Activated CD4-positive, alpha-beta T cell treated with anti-CD3 and anti-CD28 coated beads, Interleukin-2, amount 50 U/mL, for 24 hours (primary cell): ENCODE measurements at places on chromosomes 11 and 22.

- DNase-seq: no peak
These were observed 33.0 kb downstream of the CHID1 start for GRCh38 chr11:877565-877964.

- no peak for DNase-seq
These were observed 4.7 kb downstream of the B3GNT6 start for GRCh38 chr11:77038825-77039326.

DNA sequence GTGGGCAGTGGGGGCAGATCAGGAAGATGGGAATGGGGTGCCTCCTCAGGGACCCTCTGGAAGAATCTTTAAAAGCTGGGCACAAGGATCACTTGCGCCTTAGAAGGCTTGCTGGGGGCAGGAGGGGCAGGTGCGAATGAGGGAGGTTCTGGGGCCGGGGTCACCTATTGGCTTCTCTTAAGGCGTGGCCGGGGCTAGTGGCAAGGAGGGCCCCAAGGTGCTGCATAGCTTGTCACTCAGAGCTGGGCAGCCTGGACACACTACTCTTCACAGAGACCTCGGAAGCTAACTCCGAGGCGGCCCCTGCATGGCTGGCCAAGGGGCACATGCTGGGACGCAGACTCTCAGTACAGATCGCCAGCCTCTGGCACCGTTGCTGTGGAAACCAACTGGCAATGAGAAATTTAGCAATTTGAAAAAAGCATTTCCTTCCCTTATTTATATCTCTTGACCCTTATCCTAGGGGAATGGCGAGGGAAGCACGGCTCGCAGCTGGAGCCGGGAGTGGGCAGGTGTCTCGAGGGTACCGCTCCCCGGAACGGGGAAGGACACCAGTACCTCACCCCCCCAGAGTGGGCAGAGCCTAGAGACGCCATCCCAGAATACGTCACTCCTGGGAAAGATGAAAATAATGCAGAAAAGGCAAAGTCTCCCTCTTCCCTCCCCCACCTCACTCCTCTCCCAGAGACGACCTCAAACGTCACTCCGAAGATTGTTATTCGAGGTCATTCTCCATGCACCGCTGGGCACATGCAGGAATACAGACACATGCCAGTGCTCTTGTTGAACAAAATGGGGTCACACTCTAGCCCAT is 188.1 kb downstream of the CTTN start:
- DNase-seq: no peak

GRCh38 chr11:17117262-17117661 is 39.8 kb upstream of the RPS13 start:
- DNase-seq: no peak

DNA sequence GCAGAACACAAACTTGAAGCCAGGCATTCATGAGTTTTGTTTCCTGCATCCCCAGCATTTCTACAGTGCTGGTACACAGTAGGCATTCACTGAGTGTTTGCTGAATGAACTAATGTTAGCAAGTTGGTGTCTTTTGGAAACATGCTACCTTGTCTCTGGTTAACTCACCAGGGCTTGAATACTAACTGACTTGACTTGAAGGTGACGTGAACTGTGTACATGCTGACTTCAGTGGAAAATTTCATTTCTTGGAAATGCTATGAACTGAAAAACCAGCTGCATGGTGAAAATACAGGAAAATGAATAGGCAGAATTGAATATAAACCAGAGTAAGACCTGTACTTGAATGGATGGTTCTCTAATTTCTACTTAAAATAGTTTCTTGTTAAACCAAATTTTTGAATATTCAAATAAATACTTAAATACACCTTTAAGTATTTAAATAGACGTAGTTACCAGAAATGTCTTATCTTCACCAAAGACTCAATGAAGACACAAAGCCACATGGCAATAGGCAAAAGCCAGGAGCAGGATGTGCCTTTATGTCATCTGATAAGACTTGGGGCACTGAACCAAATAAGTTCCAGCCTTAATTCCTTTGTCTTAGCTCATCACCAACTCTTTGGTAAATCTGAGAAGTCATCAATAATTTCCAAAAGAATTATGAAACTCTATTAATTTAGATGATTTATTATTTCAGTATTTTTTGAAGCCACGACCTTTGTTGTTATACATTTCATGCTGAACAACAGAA is 39.7 kb upstream of the POU2AF2 start:
- no peak for DNase-seq

DNA sequence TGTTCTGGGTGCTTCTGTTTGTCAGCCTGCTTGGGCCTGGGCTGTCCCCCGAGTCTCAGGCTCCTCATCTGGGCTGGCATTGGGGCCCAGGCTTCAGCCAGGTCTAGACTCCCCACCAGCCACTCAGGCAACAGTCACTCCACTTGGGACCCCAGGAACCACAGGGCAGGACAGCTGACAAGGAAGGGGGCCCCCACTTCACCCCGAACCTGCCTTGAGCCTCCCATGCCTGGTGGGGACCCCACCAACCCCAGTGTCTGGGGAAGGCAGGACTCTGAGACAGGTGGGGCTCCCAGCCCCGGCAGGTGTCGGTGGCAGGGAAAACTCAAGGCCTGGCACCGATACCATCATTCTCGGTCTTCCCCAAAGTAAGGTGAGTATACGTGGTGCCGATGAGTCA is 11.7 kb upstream of the LTO1 start:
- DNase-seq: no peak

DNA sequence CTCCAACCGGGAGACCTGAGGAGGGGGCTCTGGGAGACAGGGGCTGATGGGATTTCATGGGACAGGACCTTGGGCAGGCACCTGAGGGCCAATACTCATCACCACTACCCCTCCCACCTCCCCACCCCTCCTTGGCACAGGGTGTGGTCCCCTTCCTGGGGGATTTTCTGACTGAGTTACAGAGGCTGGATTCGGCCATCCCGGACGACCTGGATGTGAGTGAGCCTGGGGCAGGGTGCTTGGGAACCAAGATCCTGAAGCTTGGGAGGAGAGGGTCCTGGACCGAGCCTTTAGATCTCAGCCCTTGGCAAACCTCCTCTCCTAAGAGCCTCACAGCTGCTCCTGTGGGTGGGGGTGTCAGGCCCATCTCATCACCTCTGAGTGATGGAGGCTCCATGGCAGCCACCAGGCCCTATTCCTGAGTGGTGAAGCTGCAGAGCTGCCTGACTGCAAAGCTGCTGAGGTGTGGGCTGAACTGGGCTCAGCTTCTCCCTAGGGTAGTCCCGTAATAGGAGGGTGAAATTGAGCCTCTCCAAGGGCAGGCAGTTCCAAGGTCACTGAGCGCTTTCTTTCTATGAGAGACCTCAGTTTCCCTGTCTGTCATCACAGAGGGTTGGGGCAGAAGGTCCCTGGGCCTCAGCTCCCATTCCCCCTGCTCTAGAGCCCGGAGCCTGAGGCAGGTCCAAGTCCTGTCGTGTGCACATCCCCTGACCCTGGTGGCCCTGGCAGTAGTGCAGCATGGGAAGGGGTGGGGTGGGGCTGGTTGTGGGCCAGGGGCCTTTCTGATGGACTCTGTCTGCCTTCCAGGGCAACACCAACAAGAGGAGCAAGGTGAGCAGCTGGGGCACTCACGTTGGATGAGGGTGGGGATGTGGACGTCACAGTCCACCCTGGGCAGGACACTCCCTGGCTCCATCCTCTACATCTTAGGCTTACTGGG is 6.5 kb downstream of the RGL4 start:
- no peak for DNase-seq

DNA sequence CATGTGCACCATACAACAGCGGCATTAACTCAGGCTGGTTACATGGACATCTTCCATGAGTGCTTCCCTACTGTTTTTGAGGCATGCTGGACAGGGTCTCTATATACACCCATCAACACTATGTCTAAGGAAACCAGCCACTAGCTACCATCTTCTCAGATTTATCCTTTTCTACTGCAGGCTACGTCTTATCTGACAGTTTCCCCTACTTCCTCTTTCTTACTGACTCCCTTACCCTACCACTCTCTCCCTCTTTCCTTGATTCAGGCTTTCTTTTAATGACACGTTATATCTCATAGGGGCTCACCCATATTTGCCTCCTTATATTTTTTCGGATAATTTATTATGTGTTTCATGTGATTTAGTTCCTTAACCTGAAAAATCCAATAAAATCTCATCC is 41.8 kb downstream of the DDI1 start:
- DNase-seq: no peak

DNA sequence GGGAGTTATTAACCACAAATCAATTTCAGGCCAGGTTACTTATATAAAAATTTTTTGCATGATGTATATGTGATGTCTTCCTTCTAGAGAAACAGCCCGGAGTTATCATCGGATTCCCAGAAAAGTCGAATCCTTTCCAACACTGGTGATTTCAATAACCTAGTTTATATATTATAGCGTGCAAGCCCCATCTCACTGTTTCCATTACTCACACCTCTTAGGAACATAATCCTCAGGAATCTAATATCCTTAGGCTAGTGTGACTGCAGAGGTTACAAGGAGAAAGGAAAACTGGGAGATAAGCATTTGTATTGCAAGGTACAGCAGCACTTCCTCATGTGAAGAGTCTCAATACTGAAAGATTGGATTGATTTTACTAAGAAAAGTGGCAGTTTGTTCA is 20.3 kb downstream of the ARHGAP20 start:
- DNase-seq: no peak

GRCh38 chr22:41672780-41673509 is 15.7 kb downstream of the SNU13 start:
- DNase-seq: no peak
